NCI-H187 treated with DMSO at 0.1 percent for 48 hours (cell line): ENCODE measurements at places on chromosomes 5 and 9.

- DNase-seq, result no peak
Observed at GRCh38 chr5:58149345-58149744, 310.5 kb downstream of the PLK2 start.

DNA sequence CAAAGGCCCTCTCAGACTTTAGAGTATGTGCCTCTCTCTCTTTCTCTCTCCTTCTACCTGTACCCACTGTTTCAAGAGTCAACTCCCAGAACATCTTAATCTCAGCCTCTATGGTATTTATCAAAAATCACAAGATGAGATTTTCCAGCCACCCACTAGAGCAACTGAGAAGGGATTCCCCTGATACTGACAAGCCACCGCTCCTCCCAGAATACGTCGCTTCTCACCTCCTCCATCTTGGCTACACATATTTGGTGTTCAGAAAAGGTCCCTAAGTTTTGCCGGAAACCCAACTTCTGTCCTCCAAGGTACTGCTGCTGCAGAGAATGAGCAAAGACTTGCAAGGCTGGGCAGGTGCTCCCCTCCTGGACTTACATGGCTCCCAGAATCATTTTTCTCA, 6.1 kb downstream of the GARIN3 start:
- no peak for DNase-seq

DNA sequence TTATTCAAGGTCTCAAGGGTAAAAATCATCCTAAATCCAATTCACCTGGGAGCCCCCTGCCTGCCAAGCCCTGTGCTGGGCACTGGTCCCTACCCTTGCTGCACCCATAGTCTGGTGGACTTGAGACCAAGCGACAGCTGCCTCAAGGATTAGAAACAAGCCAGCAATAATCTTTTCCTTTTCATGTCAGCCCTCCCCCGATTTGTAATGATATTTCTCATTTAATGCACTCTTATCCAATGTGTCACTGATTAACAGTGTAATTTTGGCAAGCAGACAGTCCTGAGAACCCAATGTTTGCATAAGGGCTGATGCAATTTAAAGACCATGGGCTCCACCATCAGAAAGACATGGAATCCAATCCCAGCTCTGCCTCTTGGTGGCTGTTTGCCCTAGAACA, 108.9 kb downstream of the ACTL7B start:
- DNase-seq, result no peak

GRCh38 chr5:71834601-71835000, 115.5 kb downstream of the CARTPT start:
- no peak for DNase-seq
